NCI-H1105 treated with DMSO at 0.1 percent for 48 hours (cell line): ENCODE measurements at places on chromosomes 6 and 20.

GRCh38 chr6:2054516-2055067 lies 190.8 kb downstream of the GMDS start:
- DNase-seq = no peak

DNA sequence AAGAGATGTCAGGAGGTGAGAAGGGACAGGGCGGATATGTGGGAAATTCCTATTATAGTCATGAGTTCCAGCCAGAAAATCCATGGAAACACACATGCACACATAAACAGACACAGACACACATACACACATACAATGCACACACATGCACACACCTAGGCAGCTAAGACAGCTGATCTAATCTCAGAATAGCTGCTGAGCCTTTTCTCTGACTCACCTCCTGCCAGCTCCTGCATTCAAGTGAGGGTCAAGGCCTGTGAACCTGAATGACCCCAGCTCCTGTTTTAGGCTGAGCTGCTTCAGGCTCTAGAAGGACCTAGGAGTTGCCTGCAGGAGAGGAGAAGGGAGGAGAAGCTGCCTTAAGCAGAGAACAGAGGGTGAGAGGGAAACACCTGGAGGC lies 21.6 kb upstream of the RAET1L start:
- no peak for DNase-seq

GRCh38 chr20:61814244-61814643 lies 251.4 kb downstream of the TAF4 start:
- DNase-seq = no peak

DNA sequence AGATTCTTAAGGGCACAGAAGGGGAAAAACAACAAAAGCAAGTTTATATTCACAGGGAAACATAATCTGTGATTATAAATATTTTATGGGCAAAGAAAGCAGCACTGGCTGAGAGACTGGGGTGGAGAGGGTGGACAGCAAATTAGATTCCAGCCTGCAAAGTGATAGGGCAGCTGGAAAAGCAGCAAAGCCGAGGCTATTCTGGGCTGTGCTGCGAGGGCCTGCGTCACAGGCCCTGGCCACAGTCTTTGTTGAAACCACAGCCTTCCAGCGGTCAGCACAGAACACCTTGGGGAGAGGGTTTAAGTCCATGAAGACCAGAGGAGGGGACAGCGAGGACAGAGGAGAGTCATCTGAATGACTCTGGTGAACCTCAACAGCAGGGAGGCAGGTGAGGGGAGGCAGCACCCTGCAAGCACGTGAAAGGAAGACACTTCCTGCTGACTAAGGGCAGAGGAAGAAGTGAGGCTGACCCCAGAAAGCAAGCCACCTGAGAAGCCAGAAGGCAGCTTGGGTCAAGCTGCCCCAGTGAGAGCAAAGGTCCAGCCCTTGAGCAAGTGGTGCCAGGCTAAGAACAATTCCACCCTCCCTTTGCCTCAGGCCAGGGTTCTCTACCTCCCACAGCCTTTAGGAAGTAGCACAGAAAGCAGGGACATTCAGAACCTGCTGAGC lies 17.1 kb downstream of the MRPL14 start:
- DNase-seq = no peak

DNA sequence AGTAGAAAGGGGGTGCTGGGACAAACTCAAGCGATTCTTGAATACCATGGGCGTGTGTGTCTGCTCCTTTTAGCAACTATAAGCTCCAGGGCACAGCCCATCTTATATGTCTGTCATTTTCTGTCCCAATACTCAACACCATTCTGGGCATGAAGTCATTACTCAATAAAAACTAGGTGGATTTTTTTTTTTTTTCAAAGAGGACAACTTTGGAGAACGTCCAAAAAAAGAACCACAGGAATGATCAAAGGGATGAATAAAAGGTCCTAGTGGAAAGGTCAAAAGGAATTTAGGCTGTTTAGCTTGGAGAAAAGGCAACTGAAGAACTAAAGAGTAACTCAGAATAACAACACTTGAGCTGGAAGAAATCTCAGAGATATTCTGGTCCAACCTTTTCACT lies 24.4 kb downstream of the UQCC1 start:
- DNase-seq = no peak

DNA sequence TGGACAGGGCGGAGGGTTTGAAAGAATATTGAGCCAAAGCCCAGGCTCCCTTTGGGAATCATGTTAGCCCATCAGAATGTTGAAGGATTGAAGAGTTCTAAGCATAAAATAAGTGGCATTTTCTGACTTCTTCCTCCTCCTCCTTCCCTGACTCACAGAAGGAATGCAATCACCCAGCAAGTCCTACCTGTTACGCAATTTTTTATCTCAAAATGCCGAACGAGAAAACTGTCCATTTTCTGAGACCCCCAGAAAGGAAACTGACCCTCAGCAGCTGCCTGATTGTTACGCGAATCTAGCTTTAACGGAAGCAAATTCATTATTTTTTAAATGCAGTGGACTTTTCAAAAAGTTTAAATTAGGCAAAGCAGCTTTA lies 4.7 kb upstream of the DNAJC5 start:
- DNase-seq = no peak

DNA sequence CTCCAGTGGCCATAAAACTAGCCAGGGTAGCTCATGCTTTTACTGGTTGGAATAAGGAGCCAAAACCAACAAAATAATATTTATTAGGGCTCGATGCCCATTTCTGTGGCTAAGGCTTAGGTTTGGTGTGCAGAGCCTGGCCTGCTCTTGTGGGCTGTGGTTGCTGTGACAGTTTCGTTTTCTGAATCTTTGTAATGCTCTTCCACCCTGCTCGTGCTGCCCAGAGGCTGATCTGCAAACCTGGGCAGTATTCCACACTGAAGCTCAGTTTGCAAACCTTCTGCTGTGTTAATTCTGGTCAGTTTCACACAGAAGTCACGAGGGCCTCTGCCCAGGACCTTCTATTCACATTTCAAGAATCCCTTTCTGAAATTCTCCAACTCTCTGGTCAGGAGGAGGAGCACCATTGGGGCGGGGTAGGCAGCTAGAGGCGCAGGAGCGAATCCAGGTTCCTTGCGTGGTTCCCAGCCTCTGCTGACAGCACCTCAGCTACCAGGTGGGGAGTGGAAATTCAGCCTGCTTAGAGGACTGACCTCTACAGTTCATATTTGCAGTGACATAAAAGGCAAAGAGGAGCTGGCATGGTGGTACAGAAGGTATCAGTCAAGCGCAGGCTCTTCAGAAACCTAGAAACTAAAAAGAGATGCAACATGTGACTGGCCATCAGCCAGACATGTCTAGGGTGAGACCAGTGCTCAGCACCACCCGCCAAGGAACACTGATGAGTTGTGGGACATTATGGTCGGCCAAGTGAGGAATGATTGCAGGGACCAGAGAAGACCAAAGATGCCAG lies 14.3 kb upstream of the C20orf144 start:
- DNase-seq = no peak

DNA sequence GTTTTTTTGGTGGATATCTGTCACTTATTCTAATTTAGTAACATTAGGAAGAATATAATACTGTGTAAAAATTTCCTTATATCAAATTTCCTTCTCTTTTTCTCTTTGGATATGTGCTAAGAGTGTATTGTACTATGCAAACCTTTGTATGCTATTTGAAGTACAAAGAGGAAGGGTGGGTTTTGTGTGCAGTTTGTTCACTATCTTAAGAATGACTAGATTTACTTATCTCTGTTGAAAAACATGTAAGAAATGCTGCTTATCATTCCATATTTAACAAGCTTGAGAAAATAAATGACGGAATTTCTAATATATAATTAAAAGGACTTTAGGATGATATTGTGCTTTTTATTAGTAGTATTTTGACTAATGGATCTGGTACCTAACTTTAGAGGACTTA lies 13.1 kb downstream of the CD2AP start:
- no peak for DNase-seq

DNA sequence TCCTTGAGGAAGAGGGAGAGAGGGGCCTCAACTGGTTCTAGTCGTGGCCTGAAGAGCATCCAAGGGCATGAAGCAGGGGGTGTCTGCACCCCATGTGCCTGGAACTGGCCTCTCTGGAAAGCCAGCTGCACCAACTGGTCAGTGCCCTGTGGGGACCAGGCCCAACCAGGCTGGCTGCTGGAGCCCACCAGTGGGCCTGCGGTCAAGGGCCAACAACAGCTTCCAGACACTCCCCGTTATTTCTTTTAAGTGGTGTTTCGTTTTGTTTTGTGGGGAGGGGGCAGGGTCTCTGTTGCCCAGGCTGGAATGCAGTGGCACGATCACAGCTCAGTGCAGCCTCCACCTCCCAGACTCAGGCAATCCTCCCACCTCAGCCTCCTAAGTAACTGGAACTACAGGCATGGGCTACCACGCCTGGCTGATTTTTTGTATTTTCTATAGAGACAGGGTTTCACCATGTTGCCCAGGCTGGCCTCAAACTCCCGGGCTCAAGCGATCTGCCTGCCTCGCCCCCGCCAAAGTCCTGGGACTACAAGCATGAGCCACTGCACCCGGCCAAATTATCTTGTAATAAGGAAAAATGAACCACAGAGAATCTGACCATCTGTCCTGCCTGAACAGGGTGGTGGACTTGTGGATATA lies 11.9 kb upstream of the C20orf144 start:
- no peak for DNase-seq

GRCh38 chr6:11925805-11926204 lies 86.3 kb upstream of the HIVEP1 start:
- no peak for DNase-seq

DNA sequence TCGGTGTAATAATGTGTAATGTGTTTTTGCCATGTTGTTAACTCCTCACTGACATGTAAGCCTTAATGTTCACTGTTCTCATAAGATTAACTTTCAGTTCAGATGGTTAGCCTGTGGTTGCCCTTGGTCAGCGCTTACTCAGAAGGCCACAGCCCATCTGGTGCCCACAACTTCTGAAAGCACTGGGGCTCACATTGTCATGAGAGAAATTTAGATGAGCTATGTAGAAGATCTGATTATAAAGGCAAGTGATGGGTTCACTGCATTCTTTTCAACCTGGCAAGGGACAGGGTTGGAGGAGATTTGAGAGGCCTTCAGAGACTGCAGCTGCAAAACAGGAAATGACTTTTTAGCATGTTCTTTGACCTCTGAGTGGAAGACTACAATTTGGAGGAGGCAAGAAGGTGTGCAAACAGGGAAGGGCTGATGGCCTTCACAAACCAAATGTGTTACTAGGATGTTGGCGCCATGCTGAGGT lies 242.3 kb upstream of the SUPT3H start:
- no peak for DNase-seq

DNA sequence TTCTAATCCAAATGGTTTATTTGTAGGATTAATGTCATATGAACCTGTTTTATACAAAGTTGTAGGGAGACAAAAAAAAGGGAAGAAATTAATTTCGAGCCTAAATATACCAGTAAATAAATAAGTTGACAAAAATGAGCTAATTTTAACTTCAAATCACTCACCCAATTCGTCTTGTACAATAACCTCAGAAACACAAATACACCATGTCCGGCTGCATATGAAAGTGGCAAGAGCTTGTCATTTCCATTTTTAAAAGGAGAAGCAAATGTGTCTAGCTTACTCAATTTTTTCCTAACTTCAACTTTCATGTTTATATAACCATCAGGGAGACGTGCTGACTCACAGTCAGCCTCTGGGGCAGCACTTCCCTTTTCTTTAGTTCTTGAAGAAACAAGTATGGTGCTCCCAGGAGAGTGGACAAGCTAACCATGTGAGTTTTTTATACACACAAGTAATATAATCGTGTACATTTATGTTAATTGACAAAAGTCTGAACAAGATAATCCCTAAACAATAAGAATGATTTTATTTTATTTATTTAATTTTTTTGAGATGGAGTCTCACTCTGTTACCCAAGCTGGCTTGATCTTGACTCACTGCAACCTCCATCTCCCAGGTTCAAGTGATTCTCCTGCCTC lies 55.5 kb upstream of the SGK1 start:
- no peak for DNase-seq
